Activated CD8-positive, alpha-beta memory T cell treated with anti-CD3 and anti-CD28 coated beads, Interleukin-2, amount 10 ng/mL, durations not matched to agents 7 days and 5 days (primary cell): ENCODE measurements at places on chromosomes 3 and 15. TPM values are rescaled to one million over a fixed set of nuclear protein-coding genes. Genes with fewer than 3 reads are reported as not detected.
A peak's percentile ranks its signal among the peaks of the same experiment; 100 is the strongest.

DNA sequence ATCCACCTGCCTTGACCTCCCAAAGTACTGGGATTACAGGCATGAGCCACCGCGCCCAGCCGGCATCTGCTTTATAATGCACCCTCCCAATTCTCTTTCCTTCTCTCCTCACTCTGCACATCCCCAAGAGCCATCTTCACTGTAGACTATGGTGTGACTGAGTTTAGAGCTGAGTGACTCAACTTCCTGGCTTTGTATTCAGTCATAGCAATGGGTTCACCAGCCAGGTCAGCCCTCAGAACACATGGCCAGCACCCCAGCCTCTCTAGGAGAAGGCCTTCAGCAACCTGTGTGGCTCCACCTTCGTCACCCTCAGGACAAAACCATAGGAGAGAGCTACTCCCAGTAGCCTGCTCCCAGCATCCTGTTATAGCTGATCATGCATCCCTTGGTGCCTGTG, 33.0 kb downstream of the ARID3B start:
- H3K4me3 ChIP-seq = no peak overlapping the region
- peaks cover 34% of the 10 kb centered on the region for H3K4me1 ChIP-seq
- DNase-seq = peak; percentile 43
- H3K36me3 ChIP-seq = peaks cover 68% of the 10 kb centered on the region

- no peak overlapping the region for H3K27ac ChIP-seq
- no peaks in the 10 kb centered on the region for H3K36me3 ChIP-seq
- DNase-seq = no peak
- no peaks in the 10 kb centered on the region for H3K4me1 ChIP-seq
- H3K4me3 ChIP-seq = no peak overlapping the region
Observed at GRCh38 chr3:69504232-69504631, 118.3 kb upstream of the FRMD4B start.

GRCh38 chr3:195766671-195767070, 45.1 kb downstream of the MUC4 start:
- H3K36me3 ChIP-seq = no peaks in the 10 kb centered on the region
- no peak overlapping the region for H3K27ac ChIP-seq
- no peaks in the 10 kb centered on the region for H3K4me1 ChIP-seq
- peaks cover 4% of the 10 kb centered on the region for H3K27me3 ChIP-seq

DNA sequence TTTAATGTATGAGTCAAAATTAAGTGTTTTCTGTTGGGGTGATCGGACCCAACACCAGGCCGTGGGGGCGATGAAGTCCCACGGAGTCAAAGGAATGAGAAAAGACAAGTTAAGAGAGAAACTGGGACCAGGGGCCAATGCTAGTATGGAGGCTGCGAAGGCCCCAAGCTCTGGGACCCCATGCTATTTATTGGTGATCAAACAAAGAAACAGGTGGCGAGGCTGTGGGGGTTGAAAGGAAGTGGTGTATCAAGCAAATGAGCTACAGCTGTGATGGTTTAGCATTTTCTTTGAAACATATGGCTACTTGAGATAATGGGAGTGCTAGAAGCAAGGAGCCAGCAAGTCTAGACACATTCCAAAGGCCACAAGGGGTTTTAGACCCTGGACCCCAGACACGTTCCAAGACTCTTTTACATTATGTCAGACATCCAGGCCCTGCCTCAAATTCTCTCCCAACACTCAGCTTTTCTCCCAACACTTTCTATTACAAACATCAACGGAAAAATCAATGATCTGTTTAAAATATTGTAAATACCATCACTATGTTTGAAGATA, 56.0 kb upstream of the SNRPN start:
- no peaks in the 10 kb centered on the region for H3K36me3 ChIP-seq
- no peak for DNase-seq
- no peak overlapping the region for H3K27ac ChIP-seq
- H3K4me1 ChIP-seq = no peaks in the 10 kb centered on the region

GRCh38 chr3:115822579-115822978, 199.3 kb downstream of the GAP43 start:
- H3K4me3 ChIP-seq = no peak overlapping the region
- no peaks in the 10 kb centered on the region for H3K4me1 ChIP-seq
- DNase-seq = no peak
- H3K36me3 ChIP-seq = no peaks in the 10 kb centered on the region

- no peak for DNase-seq
- peaks cover 2% of the 10 kb centered on the region for H3K27me3 ChIP-seq
- H3K27ac ChIP-seq = peak overlapping the region; percentile 61
- peak overlapping the region; percentile 3 for H3K4me3 ChIP-seq
- peaks cover 2% of the 10 kb centered on the region for H3K36me3 ChIP-seq
- H3K4me1 ChIP-seq = peaks cover 48% of the 10 kb centered on the region
Observed at GRCh38 chr3:59426821-59427565, 377.2 kb upstream of the CFAP20DC start.

DNA sequence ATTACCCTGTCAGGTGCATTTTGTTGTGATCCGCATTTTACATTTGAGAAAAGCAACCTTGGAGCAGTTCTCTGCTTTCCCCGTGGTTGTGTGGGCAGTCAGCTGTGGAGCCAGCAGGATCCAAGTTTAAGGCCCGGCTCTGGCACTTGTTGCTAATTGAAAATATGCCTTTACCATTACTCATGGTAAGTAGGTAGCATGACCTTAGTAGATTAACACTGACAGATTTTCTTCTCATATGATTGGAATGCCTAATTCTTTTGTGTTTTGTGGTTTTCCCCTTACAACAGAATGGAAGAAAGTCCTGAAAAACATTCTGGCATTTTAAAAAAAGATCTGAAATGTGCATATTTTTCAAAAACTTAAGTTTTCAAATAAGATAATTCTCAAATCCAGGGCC, 246.5 kb upstream of the LRRN1 start:
- no peak overlapping the region for H3K4me3 ChIP-seq
- H3K36me3 ChIP-seq = no peaks in the 10 kb centered on the region
- DNase-seq = no peak
- H3K4me1 ChIP-seq = no peaks in the 10 kb centered on the region
- H3K27me3 ChIP-seq = no peaks in the 10 kb centered on the region

DNA sequence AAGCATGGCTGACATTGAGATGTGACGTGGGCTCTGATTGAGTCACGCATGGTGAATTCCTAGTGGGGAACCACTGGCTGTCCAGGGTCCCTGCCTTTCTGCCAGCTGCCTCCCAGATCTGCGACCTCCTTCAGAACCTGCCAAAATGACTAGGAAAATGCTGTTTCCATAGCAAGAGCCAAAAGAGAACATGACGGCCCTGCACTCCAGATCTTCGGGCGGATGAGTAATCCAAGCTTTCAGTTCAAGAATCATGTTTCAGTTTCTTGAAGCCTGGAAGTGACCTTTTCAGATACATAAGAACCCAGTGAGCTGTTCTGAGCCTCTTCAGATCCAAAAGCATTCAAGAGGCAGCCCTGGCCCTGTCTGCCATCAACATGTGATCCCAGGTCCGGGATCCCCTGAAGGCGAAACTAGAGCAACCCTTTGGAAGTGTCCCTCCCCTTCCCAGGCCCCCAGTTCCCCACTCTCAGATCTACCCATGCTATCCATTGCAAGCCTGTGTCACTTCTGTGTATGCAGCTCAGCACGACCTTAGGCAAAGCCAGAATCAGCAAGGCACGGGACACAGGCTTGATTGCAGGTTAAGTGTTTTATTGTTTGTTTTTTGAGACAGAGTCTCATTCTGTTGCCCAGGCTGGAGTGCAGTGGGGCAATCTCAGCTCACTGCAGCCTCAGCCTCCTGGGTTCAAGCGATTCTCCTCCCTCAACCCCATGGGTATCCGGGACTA, 19.7 kb downstream of the ANKRD63 start:
- H3K36me3 ChIP-seq = no peaks in the 10 kb centered on the region
- no peak overlapping the region for H3K27ac ChIP-seq
- DNase-seq = no peak
- H3K27me3 ChIP-seq = peaks cover 12% of the 10 kb centered on the region

DNA sequence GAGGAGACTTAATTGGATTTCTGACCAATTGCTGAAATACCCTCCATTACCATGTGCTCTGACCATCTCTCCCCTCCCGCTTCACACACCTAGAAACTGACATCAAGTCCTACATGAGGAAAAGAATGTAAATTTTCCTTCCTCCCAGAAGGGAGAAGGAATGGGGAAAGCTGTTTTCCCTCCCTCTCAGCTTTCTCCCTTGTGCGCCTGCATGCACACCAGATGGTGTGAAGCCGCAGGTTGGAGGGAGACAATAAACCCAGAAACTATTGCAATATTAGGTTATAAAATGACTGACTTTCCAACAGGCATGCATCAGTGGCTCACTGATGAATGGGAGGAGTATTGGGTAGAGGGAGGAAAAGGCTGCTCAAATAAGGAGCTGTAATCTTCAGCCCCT, 50.9 kb downstream of the MB21D2 start:
- peaks cover 3% of the 10 kb centered on the region for H3K4me1 ChIP-seq
- no peaks in the 10 kb centered on the region for H3K36me3 ChIP-seq
- no peak for DNase-seq
- no peak overlapping the region for H3K27ac ChIP-seq
- no peak overlapping the region for H3K4me3 ChIP-seq

The TIGIT gene
- total RNA-seq = 367 TPM

The ST3GAL6 gene
- not detected for total RNA-seq

The ATP8B4 gene
- total RNA-seq = 69.2 TPM

The PPARG gene
- total RNA-seq = 0.18 TPM
